ENCODE measurements at places on chromosomes 5 and 9.

GRCh38 chr5:166581826-166582225 is 1709.6 kb upstream of the WWC1 start:
- no peak for DNase-seq

- no peak for DNase-seq
Observed at GRCh38 chr9:120980951-120981350, 54.4 kb upstream of the TRAF1 start.

DNA sequence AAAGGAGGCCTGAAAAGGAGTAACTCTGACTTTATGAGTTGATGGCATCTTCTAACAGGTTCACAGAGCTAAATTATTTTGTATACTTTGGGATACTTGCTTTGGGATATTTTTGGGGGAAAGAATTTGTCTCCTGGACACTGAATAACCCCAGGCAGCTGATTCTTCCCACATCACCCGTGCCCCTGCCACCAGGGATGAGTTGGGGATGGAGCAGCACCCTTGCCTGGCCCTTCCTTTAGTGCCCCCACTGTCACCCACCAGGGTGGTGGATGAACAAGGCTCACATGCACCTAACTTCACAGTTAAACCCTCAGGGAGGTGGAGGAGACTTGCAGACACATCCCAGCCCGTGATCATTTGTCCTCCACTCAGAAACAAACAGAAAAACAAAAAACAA is 2.3 kb upstream of the ADAMTS2 start:
- DNase-seq, result no peak

GRCh38 chr5:1387876-1388275 is 43.0 kb upstream of the CLPTM1L start:
- no peak for DNase-seq

DNA sequence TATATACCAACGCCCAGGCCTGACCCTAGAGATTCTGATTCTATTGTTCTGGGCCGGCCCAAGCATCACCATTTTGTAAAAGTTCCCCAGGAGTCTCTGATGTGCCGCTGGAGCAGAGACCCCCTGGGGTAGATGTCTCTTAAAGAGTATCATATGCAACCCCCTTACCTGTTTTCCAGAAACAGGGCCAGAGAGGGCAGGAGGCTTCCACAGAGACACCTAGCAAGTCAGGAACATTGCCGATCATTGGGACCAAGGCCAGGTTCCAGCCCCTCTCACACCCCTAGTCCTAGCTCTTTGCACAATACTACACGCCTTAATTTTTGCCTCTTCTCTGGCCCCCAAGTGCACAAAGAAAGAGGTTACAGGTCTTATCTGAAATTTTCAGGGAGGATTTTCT is 63.8 kb downstream of the TMOD1 start:
- DNase-seq, result no peak

- no peak for DNase-seq
Observed at GRCh38 chr5:174825587-174825986, 101.2 kb downstream of the MSX2 start.

GRCh38 chr5:135423846-135424168 is 23.3 kb downstream of the DCANP1 start:
- DNase-seq, result no peak

Data from T follicular helper cell (primary cell).